ENCODE measurements at places on chromosomes 6 and 20.

GRCh38 chr20:48898896-48899530 is 22.5 kb upstream of the ARFGEF2 start:
- no peak for DNase-seq

DNA sequence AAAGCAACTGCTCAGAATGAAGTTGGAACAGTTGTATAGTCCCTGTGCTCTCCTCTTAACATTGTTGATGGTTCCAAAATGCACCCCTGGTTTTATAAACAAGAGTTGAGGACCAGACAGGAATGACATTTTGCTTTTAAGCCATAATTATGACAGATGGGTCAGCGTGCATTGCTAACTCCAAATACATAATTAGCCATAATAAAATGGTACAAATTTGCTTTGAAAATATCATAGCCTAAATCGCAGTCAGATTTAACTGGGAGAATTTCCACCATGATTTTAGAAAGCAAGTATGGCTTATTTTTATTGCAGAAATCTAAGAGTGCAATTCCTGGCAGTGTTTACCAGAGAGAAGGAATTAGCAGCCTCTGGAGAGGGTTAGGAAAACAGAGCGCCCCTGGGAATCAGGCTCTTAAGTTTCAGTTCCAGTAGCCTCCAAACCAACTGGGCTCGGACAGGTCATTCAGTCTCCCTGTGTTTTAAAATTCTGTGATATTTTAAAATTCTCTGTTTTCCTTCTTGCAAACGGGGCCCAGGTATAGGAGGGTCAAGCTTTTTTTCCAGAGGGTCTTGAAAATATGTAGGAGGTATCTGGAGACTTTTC is 302.3 kb downstream of the TBC1D7 start:
- DNase-seq = no peak

DNA sequence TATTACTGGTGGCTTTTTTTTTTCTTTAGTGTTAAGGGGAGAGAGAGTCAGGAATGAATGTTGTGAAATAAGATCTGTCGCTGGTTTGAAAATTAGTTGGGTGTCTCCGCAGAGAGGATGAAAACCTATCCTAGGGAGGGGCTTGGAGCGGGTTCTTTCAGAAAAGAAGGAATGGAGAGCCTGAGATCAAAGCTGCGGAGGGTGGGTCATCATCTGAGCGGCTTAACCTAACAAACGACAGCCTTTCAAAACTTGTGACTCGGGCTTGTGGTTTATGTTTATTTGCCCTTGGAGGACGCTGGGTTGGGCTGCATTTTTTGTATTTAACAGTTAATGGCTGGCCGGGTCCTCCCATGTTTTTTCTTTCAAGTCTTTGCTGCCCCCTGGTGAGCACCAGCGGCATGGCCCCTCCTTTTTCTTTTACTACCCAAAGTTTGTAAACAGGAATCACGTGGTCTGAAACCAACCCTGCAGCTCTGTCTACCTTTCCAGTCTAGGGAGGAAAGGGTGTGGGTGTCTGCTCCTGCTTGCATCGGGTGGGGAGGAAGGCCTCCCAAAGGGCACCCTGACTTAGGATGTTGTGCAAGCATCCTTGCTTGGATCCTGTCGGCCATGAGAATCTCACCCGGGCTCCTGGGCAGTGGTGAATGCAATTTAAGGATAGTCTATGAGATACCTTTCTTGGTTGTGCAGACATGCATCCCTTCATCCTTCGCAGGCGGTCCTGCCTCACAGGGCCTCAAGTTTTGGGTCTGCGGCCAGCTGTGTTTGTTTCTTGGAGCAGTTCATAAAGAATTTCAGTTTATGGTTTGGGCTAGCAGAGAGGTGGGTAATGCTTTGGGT is 2.2 kb downstream of the PIM1 start:
- peak; percentile 52 for DNase-seq

- DNase-seq = no peak
Observed at GRCh38 chr20:56574531-56575142, 41.6 kb downstream of the FAM209B start.
